Non-pigmented ciliary epithelial cell (primary cell): ENCODE measurements at places on chromosomes 13 and 19.
A peak's percentile ranks its signal among the peaks of the same experiment; 100 is the strongest.

- no peak for DNase-seq
These were observed 42.3 kb downstream of the TPTE2 start for GRCh38 chr13:19519049-19519448.

GRCh38 chr13:44104969-44105368 lies 225.3 kb downstream of the LACC1 start:
- no peak for DNase-seq

DNA sequence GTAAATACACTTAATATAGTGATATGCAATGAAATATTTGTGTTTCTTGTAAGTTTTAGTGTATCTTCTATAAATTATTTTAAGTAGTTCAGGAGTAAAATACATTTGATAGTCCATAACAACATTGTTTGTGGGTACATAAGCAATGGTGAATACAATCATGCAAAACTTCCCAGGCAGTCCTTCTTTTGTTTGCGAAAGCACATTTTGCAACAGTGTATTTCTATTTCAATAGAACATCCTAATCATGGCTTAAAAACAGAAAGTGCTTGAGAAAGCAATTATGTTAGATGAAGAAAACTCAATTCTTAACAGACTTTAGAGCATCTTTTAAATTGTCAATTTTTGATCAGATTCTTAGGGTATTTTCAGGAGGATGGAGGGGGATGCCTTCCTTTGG lies 155.6 kb downstream of the POSTN start:
- no peak for DNase-seq

DNA sequence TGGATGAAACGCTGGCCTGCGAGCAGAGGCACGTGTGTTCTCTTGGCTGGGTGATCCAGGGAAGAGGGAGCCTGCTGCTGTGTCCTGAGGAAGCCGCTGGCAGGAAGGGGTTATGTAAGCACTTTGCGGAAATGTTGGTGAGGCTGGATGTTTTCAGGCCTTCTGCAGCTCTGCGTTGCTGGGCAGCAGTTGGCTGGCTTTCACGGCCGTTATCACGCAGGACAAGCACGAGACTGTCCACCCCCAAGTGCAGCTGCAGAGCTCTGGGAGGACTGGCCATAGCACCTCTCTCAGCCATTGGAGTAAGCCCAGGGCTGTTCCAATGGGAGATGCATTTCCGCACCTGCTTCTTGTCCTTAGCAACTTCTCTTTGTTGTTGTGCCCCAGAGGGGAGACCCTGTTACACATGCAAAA lies 146.9 kb upstream of the SOX21 start:
- DNase-seq = no peak

DNA sequence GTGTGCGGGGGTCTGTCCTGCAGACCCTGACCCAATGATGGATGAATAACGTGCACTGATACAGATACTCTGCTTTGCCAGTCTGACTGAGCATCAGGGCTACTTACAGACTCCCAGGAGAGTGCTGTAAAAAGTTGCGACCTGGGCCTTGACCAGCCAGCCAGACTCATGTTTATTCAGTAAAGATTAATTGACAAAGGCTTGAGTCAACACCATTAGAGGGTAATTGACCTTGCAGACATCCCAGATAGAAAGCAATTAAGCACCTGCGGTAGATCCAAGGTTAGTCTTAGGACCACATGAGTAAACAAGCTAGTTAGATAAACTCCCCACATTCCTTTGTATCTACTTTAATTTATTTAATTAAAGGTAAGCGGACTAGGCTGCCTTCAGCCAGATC lies 10.4 kb downstream of the NUDT19 start:
- no peak for DNase-seq

- DNase-seq = peak; percentile 84
These were observed 5.3 kb upstream of the GPR183 start for GRCh38 chr13:99312493-99312883.
